ENCODE measurements at places on chromosomes 3 and 15.

DNA sequence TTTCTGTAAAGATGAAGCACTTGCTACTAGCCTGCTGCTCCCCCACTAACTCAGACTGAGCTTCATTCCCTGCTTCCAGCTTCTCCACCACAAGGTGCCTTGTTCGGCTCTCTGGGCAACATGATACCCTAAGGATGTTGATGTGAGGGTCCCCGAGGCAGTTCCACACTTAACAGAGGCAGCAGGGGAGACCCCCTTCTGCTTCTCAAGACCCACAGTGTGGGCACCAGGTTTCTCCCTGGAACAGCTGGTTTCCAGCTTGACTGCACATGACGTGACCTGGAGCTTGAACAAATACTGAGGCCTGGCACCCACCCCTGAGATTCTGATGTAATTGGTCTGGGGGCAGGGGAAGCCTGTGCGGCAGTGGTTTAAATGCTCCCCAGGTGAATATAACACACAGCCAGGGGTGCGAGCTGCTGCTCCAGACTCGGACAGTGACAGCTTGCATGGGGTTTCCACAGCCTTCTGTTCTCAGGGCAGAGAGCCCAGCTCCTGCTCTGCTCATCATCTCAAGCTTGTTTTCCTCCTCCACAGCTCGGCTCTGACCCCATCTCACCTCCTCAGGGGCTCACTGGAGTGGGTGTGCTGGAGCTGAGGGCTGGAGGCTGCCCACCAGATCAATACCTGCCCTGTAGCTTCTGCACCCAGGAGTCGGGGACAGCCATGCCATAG lies 95.0 kb upstream of the HACD2 start:
- no peak for DNase-seq

- no peak for DNase-seq
These were observed 294.9 kb downstream of the SHQ1 start for GRCh38 chr3:72553298-72553697.

DNA sequence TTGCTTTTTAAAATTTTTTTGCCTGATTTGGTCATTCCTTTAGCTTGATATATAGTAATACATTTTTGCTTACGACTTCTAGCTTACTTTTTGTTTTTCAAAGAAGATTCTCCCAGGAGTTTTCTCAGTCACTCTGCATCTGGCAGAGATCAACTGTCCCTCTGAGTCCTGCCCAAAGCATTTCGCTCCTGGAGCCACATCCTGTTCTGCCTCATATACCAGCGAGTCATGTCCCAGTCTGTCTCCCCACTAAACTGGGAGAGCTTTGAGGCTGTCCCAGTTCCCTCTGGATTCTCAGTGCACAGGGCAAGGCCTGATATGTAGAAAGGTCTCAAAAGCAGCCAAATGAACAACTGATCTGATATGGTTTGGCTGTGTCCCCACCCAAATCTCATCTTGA lies 326.3 kb downstream of the ARRDC4 start:
- DNase-seq, result no peak

DNA sequence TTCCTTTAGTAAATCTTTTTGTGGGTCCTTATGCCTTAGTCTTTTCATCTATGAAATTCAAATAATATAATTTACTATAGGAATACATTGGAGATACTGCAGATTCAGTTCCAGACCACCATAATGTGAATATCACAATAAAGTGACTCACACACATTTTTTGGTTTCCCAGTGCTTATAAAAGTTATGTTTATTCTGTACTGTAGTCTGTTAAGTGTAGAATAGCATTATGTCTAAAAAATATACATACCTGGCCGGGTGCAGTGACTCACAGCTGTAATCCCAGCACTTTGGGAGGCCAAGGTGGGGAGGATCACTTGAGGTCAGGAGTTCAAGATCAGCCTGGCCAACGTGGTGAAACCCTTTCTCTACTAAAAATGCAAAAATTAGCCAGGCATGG lies 53.9 kb upstream of the PAQR5 start:
- no peak for DNase-seq

GRCh38 chr3:103082501-103082900 lies 647.7 kb downstream of the ZPLD1 start:
- DNase-seq, result no peak

DNA sequence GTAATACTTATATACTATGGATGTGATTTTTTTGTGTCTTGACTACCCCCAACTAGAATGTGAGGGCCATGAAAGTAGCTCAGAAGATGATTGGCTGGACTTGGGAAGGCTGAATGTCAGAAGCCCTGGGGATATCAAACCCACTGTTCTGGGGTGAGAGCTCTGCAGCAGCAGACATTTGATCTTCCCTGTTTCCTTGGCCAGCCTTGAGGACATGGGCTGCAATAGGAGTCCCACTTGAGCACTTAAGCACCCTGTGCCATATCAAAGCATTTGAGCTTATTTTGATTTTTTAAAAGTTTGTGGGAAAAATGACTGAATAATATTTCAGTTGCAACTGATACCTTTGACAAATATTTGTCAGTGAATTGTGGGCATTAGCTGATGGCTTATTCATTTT lies 21.7 kb downstream of the GTF2E1 start:
- no peak for DNase-seq

DNA sequence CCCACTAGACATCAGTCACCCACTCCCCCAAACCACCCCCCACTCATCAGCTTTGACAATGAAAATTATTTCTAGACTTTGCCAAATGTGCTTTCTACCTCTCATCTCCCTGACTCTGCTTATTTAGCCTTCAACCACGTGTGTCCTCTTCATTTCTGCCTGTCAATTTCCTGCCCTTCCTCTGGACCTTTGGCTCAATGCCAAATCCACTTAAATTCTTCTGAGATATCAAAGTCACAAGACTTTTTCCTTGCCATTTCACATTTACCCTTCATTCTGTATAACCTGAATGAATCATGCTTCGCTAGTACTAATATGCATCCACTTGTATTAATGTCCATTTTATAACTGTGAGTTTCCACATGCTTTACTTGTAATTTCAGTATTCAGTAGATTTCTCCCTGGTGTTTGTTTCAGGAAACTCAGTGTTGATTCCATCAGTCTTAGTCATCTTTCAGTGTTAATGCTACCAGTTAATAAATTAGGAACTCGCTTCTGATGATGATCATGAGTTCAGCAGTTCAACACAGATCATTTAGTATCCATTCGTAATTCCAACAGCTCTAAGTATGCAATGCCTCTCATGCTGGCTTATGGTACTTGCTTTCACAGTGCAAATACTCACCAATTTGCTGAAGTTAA lies 128.2 kb upstream of the OSTN start:
- DNase-seq, result no peak

- DNase-seq, result no peak
These were observed 3.1 kb downstream of the CD86 start for GRCh38 chr3:122058294-122058693.

- no peak for DNase-seq
These were observed 10.7 kb downstream of the STT3B start for GRCh38 chr3:31543375-31543774.

- DNase-seq, result no peak
These were observed 301.6 kb downstream of the EFHB start for GRCh38 chr3:19632099-19633074.

DNA sequence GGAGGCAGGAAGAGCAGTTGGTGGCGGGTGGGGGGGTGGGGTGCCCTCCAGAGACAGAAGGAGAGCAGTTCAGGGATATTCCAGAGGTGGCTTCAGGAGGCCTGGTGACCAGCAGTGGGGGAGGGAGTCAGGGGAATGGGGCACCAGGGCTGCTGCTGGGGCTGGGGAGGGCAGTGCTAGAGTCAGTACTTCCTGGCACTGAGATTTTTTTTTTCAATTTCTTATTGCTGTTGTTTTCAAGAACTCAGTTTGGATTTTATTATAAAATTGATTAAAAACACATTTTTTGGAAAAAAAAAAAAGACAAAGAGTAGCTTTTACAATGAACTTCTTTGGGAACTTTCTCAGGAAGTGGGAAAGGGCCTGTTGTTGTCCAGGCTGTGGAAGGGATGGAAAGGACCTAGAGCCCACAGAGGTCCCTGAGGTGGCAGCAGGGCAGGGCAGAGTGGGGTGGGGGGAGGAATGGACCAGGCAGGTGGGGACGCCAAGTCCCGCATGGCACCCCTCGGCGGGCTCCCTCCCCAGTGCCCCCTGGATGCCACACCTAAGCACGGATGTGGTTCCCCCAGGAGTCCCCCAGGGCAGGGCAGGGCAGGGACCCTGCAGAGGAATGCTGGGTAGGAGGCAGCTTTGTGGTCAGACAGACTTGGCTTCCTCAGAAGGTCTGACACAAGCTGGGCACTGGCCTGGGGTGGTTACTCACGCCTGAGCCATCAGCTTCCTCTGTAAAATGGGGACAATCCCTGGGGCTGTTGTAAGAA lies 8.5 kb upstream of the ANPEP start:
- no peak for DNase-seq

DNA sequence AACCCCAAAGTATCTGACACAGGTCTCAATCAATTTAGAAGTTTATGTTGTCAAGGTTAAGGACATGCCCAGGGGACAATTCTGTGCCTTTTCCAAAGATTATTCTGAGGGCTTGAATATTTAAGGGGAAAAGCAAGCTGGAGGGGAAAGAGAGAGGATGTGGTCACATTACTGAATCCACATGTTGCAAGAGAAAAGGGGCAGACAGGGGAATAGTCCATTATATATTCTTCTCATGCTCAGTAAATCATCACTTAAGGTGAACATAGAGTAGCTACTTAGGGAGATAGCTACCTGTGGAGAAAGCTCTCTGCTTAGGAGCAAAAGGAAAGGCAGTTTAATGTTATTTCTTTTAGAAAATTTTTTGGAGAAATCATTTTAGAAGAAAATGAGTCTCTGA lies 751.6 kb downstream of the SI start:
- DNase-seq, result no peak

GRCh38 chr15:38479266-38479665 lies 25.3 kb downstream of the FAM98B start:
- DNase-seq, result peak; percentile 20

- DNase-seq, result peak; percentile 8
These were observed 104.9 kb upstream of the ASB14 start for GRCh38 chr3:57397175-57398026.

- no peak for DNase-seq
These were observed 44.4 kb upstream of the GALNT15 start for GRCh38 chr3:16130066-16130465.

- no peak for DNase-seq
These were observed 22.1 kb downstream of the PRICKLE2 start for GRCh38 chr3:64203216-64203615.

DNA sequence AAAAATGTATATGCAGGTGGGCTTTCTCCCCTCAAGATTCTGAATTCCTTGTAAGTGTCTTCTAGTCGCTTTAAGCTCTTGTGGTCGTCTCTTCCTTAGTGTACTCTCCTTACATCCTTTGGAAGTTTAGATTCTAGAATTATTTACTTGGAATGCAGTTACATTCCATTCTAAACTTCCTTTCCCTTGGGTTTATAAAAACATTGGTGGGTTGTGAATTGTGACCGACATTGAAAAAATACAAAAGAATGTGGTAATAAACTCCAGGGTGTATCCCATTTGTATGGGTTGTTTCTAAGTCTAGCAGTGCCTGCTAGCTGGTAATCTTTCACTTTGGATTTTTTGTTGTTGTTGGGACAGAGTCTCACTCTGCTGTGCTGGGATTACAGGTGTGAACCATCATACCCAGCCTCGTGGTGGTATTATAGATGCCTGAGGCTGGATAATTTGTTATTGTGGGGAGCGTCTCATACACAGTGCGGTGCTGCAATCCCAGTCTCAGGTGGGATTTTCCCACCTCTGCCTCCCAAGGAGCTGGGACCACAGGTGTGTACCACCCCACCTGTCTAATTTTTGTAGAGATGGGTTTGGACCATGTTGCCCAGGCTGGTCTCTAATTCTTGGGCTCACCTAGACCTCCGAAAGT lies 9.1 kb downstream of the CHD2 start:
- DNase-seq, result no peak

GRCh38 chr15:52464478-52464877 lies 64.2 kb downstream of the MYO5A start:
- DNase-seq, result no peak

DNA sequence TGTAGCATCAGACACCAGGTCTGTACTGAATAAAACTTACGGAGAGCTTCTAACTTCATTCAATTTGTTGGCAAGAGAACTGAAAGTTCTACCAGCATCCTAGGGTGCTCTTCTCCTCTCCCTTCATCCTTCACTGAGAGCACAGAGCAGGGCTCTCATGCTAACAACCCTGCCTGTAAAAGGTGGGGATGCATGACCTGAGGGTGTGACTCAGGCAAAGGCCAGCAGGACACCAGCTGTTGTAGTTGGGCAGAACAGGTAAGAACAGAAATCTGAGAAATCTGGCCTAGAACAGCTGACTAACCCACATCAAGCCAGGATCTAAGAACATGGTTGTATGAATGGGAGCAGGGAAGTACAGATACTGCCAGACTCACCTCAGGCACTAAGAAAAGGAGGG lies 64.2 kb downstream of the MYLK start:
- no peak for DNase-seq

DNA sequence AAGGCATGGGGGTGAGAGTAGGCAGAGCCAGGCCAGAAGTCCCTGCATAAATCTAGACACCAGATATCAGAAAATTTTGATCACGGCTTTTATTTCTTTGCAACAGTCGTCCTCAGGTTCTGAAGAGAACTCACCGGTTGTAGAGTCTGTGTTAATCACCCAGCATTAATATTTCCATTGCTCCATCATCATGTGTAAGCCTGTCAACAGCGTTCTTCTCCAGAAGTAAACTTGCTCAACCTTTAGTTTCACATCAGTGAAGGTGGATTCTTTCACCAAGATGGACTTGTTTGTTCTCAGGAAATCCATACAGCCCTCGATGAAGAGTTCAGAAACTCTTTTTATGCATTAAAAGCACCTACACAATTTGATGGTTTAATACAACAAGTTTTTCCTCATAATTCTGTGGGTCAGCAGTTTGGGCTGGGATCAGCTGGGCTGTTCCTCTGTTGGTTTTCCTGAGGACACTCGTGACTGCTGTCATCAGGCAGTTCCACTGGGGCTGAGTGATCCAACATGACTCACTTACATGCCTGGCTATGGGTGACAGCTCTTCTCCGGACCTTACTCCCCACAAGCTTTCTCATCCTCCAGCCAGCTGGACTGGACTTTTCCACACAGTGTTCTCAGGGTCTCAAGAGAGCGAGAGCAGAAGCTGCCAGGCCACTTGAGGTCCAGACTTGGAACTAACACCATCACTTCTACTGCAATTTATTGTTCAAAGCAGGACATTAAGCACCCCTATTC lies 303.4 kb downstream of the ZNF621 start:
- no peak for DNase-seq

- DNase-seq, result peak; percentile 18
These were observed 82.0 kb downstream of the LIPC start for GRCh38 chr15:58513726-58514336.

- DNase-seq, result no peak
These were observed 781.8 kb downstream of the CADM2 start for GRCh38 chr3:85740561-85740960.

DNA sequence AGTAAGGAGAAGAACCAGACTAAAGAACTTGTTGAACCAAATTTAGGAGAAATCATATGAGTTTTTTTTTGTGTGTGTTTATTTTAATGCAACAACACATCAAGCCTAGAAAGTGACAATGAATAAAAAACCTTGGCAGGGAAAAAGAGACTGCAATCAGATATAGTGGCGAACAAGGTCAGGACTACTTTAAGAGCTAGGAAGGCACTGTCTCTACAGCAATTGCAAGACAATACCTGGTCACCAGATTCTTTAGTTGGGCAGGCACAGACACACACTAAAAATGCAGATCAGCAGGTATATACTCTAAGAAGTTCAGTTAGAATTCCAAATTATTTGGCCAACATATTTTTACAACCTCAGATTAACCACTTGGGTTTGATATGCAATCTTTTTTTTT lies 30.8 kb upstream of the GMPPB start:
- DNase-seq, result no peak

- peak; percentile 16 for DNase-seq
These were observed 263.1 kb upstream of the DNAJC19 start for GRCh38 chr3:181252631-181253030.

- no peak for DNase-seq
These were observed 66.0 kb downstream of the PEX5L start for GRCh38 chr3:179970746-179971145.
